ENCODE measurements at places on chromosomes 13 and 19. TPM values are rescaled to one million over a fixed set of nuclear protein-coding genes. Genes with fewer than 3 reads are reported as not detected.

NKPD1 gene
- 14.0 TPM for total RNA-seq

CBY2 gene
- total RNA-seq, result not detected

PDCD5 gene
- total RNA-seq, result 115 TPM

ZNF565 gene
- total RNA-seq, result 3.9 TPM

IRGC gene
- total RNA-seq, result not detected

PTH2 gene
- not detected for total RNA-seq

DNAJC3 gene
- 33.1 TPM for total RNA-seq

HPN gene
- total RNA-seq, result not detected

ICAM4 gene
- not detected for total RNA-seq

CEACAM6 gene
- 6.9 TPM for total RNA-seq

HRC gene
- total RNA-seq, result 0.25 TPM

MEDAG gene
- total RNA-seq, result 46.4 TPM

CFAP97D2 gene
- total RNA-seq, result not detected

SOX1 gene
- total RNA-seq, result not detected

RGL3 gene
- 19.6 TPM for total RNA-seq

PPM1N gene
- 3.9 TPM for total RNA-seq

SEMA6B gene
- 8.3 TPM for total RNA-seq

RASA3 gene
- 19.6 TPM for total RNA-seq

SUCLA2 gene
- 51.1 TPM for total RNA-seq

ERFL gene
- 0.49 TPM for total RNA-seq

CGB3 gene
- total RNA-seq, result not detected

C19orf85 gene
- not detected for total RNA-seq

C1QTNF9 gene
- not detected for total RNA-seq

NTF4 gene
- total RNA-seq, result 6.1 TPM

KASH5 gene
- not detected for total RNA-seq

ZNF880 gene
- 15.2 TPM for total RNA-seq

ZIC2 gene
- not detected for total RNA-seq
